ENCODE measurements at places on chromosomes 16 and 17. TPM values are rescaled to one million over a fixed set of nuclear protein-coding genes. Genes with fewer than 3 reads are reported as not detected.

DNA sequence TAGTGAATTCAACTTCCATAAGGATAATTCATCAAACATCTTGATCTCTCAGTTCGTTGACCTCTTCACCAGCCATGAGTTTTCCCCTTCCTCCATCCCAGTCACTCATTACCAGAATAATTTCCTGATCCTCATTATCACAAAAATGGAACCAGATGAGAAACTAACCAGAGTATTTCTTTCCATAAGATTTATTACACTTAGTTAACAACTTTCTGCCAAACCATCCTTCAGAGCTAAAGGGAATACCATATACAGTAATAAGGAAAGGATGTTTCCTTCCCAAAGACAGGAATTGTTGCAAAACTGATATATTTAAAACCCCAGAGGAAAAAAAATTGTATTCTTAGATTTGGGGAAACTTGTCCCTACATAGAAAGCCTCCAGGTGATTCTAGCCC, 8.6 kb downstream of the KRTAP29-1 start:
- no peak for DNase-seq
- no peaks in the 10 kb centered on the region for H3K27me3 ChIP-seq
- no peaks in the 10 kb centered on the region for H3K36me3 ChIP-seq
- H3K4me1 ChIP-seq: no peaks in the 10 kb centered on the region

GRCh38 chr17:43554857-43555256, 8.7 kb upstream of the ETV4 start:
- no peaks in the 10 kb centered on the region for H3K27me3 ChIP-seq
- no peak overlapping the region for H3K27ac ChIP-seq
- H3K36me3 ChIP-seq: no peaks in the 10 kb centered on the region

GRCh38 chr17:27384726-27385125, 71.5 kb upstream of the KSR1 start:
- no peaks in the 10 kb centered on the region for H3K36me3 ChIP-seq
- H3K4me1 ChIP-seq: peaks cover 10% of the 10 kb centered on the region
- no peak overlapping the region for H3K4me3 ChIP-seq
- H3K27me3 ChIP-seq: no peaks in the 10 kb centered on the region
- no peak for DNase-seq

GRCh38 chr16:76502555-76502954, 225.4 kb downstream of the CNTNAP4 start:
- H3K27me3 ChIP-seq: no peaks in the 10 kb centered on the region
- no peaks in the 10 kb centered on the region for H3K4me1 ChIP-seq
- no peak overlapping the region for H3K27ac ChIP-seq
- H3K36me3 ChIP-seq: no peaks in the 10 kb centered on the region
- DNase-seq: no peak
- H3K4me3 ChIP-seq: no peak overlapping the region

- no peak overlapping the region for H3K27ac ChIP-seq
- H3K4me1 ChIP-seq: no peaks in the 10 kb centered on the region
- no peak overlapping the region for H3K4me3 ChIP-seq
- H3K27me3 ChIP-seq: no peaks in the 10 kb centered on the region
- H3K36me3 ChIP-seq: no peaks in the 10 kb centered on the region
Observed at GRCh38 chr17:13265311-13265710, 247.5 kb upstream of the ELAC2 start.

Gene KRTAP1-1
- total RNA-seq: not detected

GRCh38 chr17:27348196-27348595, 54.3 kb downstream of the WSB1 start:
- peaks cover 27% of the 10 kb centered on the region for H3K4me1 ChIP-seq
- H3K4me3 ChIP-seq: peak overlapping the region; percentile 47
- no peak for DNase-seq
- no peak overlapping the region for H3K27ac ChIP-seq
- no peaks in the 10 kb centered on the region for H3K27me3 ChIP-seq
- H3K36me3 ChIP-seq: no peaks in the 10 kb centered on the region

DNA sequence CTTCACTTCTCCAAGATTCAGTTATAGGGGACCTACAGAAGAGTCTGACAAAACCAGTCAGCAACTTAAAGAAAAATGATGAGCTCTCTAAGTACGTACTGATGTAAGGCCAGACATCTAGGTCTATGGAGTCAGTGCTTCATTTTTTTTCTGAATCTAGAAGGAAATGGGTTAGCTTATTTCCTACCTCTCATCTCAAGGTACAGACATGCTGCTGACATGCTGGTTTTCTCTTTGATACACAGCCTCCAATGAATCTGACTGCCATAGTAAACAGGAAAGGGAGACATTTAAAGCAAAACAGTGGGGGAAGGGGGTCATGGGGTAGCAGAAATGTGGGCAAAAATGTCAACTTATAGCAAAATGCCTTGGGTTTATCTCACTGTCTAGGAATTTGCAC, 16.4 kb downstream of the CDR2 start:
- H3K36me3 ChIP-seq: peaks cover 6% of the 10 kb centered on the region
- DNase-seq: no peak
- H3K27ac ChIP-seq: no peak overlapping the region
- H3K27me3 ChIP-seq: no peaks in the 10 kb centered on the region

- no peak overlapping the region for H3K27ac ChIP-seq
- H3K27me3 ChIP-seq: no peaks in the 10 kb centered on the region
- H3K36me3 ChIP-seq: no peaks in the 10 kb centered on the region
- DNase-seq: no peak
Observed at GRCh38 chr17:41308251-41308917, 725 bp downstream of the KRTAP16-1 start.

GRCh38 chr17:74244548-74244947, 29.5 kb upstream of the DNAI2 start:
- no peak overlapping the region for H3K4me3 ChIP-seq
- H3K27me3 ChIP-seq: no peaks in the 10 kb centered on the region

GRCh38 chr17:47644324-47644723, 5.4 kb upstream of the KPNB1 start:
- H3K4me1 ChIP-seq: no peaks in the 10 kb centered on the region
- H3K27me3 ChIP-seq: no peaks in the 10 kb centered on the region
- H3K36me3 ChIP-seq: no peaks in the 10 kb centered on the region
- no peak overlapping the region for H3K4me3 ChIP-seq

GRCh38 chr16:71542377-71542776, 16.2 kb downstream of the CHST4 start:
- no peaks in the 10 kb centered on the region for H3K4me1 ChIP-seq
- H3K27ac ChIP-seq: no peak overlapping the region
- peak; percentile 84 for DNase-seq
- peaks cover 10% of the 10 kb centered on the region for H3K27me3 ChIP-seq
- no peak overlapping the region for H3K4me3 ChIP-seq

DNA sequence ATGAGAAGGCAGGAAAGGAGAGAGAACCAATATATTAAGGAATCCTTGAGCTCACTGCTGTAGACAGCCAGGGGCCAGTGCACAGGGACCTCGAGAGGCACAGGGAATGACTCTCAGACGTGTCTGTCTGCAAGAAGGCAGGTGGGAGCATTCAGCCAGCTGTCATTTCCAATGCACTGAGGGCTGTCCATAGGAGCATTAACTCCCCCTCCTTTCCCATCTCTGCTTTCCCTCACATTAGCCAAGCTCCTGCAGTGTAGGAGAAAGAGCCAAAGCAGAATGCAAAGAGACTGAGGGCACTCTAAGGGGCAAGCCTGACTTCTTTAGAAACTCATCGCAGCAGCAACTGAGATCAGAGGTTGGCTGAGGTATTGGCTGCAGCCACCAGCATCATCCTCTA, 218.3 kb downstream of the CDH13 start:
- H3K27me3 ChIP-seq: no peaks in the 10 kb centered on the region
- DNase-seq: no peak
- no peak overlapping the region for H3K27ac ChIP-seq
- H3K4me1 ChIP-seq: no peaks in the 10 kb centered on the region
- no peak overlapping the region for H3K4me3 ChIP-seq
- H3K36me3 ChIP-seq: no peaks in the 10 kb centered on the region

DNA sequence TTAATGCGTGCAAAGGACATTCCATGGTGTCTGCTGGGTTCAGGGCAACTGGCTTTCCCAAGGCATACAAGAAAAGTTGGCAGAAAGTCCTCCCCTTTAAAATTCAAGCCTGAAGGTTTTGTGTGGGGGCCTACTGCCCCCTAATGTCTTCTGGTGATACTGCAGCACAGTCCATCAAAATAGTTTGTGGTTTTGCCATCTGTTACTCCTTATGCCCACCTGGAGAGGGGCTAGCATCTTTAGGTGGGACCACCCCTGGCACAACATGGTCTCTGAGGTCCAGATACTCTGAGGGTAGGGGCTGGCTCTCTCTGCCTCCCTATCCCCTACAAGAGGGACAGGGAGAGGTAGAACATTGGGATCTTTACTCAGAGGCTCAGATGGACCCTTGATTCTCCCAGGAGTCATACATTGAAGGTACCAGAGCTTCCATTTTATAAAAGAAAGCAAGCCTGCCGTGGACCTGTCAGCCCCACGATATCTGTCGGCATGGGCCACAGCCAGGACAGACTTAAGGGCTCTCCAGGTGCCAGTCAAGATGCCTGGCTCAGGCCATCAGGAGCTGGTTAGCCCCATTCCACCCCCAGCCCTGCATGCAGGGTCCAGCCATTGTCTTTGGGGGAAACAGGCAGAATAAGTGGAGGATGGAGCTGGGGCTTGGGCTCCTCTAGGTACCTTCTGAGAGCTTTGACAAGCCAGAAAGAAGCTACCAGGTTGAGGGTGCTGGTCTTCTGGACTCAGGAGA, 6.3 kb downstream of the ESRP2 start:
- peak; percentile 69 for DNase-seq
- H3K27me3 ChIP-seq: peaks cover 8% of the 10 kb centered on the region
- no peak overlapping the region for H3K27ac ChIP-seq
- no peak overlapping the region for H3K4me3 ChIP-seq
- H3K4me1 ChIP-seq: no peaks in the 10 kb centered on the region
- H3K36me3 ChIP-seq: no peaks in the 10 kb centered on the region

Gene SALL1
- 70.7 TPM for total RNA-seq

- DNase-seq: no peak
- H3K27ac ChIP-seq: no peak overlapping the region
- no peak overlapping the region for H3K4me3 ChIP-seq
Observed at GRCh38 chr16:19118938-19119431, 5.2 kb downstream of the ITPRIPL2 start.

Gene TBX2
- total RNA-seq: not detected

DNA sequence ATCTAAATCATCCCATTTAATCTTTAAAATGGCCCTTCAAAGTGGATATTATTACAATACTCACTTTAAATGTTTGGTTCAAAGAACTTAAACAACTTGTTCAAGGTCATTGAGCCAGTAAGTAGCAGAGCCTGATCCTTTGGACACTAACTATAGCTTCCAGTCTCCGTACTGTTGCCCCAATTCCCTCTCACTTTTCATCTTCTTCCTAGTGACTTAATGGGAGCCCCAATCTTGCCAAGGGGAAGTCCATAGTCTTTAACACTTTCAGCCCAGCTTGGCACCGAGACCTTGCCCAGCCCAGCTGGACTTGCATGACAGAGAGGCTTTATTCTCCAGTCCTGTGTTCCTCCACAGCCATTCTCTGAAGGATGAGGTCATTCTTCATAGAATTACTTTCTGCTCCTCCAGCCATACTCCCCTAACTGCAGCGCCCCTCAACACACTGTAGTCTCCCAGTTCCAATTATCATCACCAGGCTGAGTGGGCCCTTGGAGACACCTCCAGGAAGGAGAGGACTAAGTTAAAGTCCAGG, 49.2 kb upstream of the NLK start:
- no peaks in the 10 kb centered on the region for H3K36me3 ChIP-seq
- H3K4me1 ChIP-seq: peaks cover 14% of the 10 kb centered on the region
- H3K27ac ChIP-seq: no peak overlapping the region
- H3K4me3 ChIP-seq: no peak overlapping the region

Gene TBC1D3H
- not detected for total RNA-seq

DNA sequence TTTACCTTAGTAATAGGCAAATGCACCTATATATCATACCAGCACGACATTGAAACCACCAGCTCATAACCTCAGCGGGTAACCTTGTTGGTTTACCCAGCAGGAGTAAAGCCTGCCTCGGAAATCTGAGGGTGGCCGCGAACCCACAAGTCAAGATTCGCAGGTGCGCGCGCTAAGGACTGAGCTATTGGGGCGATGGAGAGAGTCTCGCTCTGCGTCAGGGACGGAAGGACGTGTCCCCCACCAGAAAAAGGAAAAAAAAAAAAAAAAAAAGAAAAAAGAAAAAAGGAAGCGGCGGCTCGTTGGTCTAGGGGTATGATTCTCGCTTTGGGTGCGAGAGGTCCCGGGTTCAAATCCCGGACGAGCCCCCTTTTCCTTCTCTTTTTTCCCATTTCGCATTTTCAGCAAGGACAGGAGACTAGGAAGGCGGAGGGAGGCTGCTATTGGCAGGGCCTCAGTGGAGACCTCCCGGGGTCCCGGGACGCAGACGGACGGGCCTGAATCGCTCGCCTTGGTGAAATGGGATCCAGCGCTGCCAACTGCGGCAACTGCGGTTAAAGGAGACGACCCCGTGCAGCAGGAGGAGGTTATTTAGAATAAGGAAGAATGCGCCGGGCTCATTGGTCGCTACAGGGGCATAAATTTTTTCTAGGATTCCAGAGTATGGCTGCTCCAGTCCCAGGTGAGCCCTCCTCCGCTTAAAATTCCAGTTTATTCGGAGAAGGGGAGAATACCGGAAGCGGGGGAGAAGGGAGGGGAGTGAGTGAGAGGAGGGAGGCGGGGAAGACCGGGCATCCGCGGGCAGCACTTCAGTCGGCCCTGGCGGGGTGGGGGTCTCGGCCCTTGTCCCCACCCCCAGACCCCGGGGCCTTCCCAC, at the start of gene OR1F1:
Gene OR1F1, plus strand, starts transcription at position 407 of the 877 bp plus-strand sequence.
- H3K4me3 ChIP-seq: peak within 1 kb of the TSS; percentile 75
- peaks cover 96% of the 10 kb centered on the region for H3K27me3 ChIP-seq
- DNase-seq: peak; percentile 65
- no peaks in the 10 kb centered on the region for H3K4me1 ChIP-seq
- no peak within 1 kb of the TSS for H3K27ac ChIP-seq
- H3K36me3 ChIP-seq: no peaks in the 10 kb centered on the region

- no peak overlapping the region for H3K4me3 ChIP-seq
- peak overlapping the region; percentile 13 for H3K27ac ChIP-seq
- DNase-seq: no peak
- H3K4me1 ChIP-seq: no peaks in the 10 kb centered on the region
Observed at GRCh38 chr17:75799402-75799801, 14.8 kb downstream of the UNK start.

- H3K4me3 ChIP-seq: no peak overlapping the region
- DNase-seq: no peak
- no peak overlapping the region for H3K27ac ChIP-seq
Observed at GRCh38 chr16:57469917-57470470, 7.5 kb downstream of the POLR2C start.

GRCh38 chr16:29710227-29711219, 31.5 kb downstream of the QPRT start:
- peak overlapping the region; percentile 55 for H3K4me3 ChIP-seq
- peak overlapping the region; percentile 40 for H3K27ac ChIP-seq
- peak; percentile 66 for DNase-seq
- no peaks in the 10 kb centered on the region for H3K36me3 ChIP-seq

GRCh38 chr17:48169926-48170325, 62.4 kb downstream of the SNX11 start:
- no peak overlapping the region for H3K4me3 ChIP-seq
- DNase-seq: no peak
- H3K36me3 ChIP-seq: no peaks in the 10 kb centered on the region
- H3K4me1 ChIP-seq: no peaks in the 10 kb centered on the region
- no peak overlapping the region for H3K27ac ChIP-seq

Gene ADGRG1
- total RNA-seq: 8.0 TPM

Data from neural progenitor cell (in vitro differentiated cells).